ENCODE measurements at places on chromosomes 4 and X. TPM values are rescaled to one million over a fixed set of nuclear protein-coding genes. Genes with fewer than 3 reads are reported as not detected.

CRMP1 gene
- total RNA-seq = under 0.01 TPM

RFC1 gene
- 57.1 TPM for total RNA-seq

PABPC1L2A gene
- not detected for total RNA-seq

MAGEE2 gene
- not detected for total RNA-seq

AFP gene
- total RNA-seq = 1.0 TPM

PAK3 gene
- total RNA-seq = 0.94 TPM

ARHGAP10 gene
- 22.8 TPM for total RNA-seq

FMR1NB gene
- not detected for total RNA-seq

ZFP92 gene
- 0.90 TPM for total RNA-seq

REELD1 gene
- not detected for total RNA-seq

CXCL11 gene
- 0.66 TPM for total RNA-seq

SH2D1A gene
- total RNA-seq = not detected
